Bone marrow (tissue), 2 donors: ENCODE measurements at places on chromosomes 1 and 21.

DNA sequence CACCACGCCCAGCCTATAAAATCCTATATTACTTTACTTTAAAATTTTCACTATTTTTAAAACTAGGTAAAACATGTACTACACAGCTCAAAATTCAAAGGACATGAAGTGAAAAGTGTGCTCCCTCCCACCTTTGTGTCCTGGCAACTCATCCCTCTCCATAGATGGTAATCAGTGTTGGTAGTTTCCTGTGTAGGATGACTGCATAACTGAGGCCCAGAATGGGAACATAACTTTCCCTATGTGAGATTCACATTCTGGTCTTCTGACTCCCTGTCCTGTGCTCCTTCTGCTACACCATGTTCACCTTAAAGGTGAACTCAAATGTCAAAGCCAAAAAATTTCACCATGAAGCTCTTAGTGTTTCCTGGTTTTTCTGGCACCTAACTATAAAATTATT lies 39.3 kb downstream of the XKR8 start:
- DNase-seq: no peak

GRCh38 chr21:32412162-32413014 lies at the start of gene EVA1C:
Gene EVA1C (plus strand): TSS chr21:32412706. CDS start chr21:32412854, 148 bp downstream.
- peak; percentile 39 for DNase-seq

- no peak for DNase-seq
Observed at GRCh38 chr1:33401471-33401870, 29.4 kb downstream of the PHC2 start.

GRCh38 chr1:234745276-234745675 lies 135.3 kb upstream of the IRF2BP2 start:
- no peak for DNase-seq

- DNase-seq: no peak
Observed at GRCh38 chr1:17877896-17878295, 122.8 kb downstream of the ACTL8 start.

DNA sequence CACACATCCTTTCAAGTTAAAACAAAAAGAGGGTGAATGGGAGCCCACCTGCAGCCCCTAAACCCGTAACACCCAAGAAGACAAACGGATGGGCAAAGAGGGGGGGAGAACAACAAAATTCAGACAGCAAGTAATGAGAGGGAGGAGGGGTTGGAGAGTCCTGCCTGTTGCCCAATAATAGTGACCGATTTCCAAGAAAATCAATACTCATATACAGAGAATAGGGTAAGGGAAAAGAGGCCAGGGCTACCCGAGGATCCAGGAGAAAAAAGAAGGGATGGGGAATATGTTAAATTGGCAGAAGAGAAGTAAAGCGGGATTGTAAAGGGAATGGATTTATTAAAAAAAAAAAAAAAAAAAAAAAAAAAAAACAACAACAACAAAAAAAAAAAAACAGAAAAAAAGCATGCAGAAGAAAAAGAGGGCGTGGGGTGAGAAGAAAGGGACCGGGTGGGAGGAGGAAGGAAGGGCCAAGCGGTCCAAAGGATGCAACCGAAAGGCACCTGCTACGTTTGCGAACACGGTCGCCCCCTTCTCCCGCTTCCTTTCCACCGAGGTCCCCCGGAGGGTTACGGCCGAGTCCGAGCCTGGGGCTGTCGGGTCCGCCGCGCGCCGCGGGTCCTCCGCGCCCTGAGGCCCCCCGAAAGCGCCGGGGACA lies 930 bp downstream of the SLC30A10 start:
- DNase-seq: no peak
